Kidney epithelial cell (primary cell): ENCODE measurements at places on chromosomes 3 and 15.

DNA sequence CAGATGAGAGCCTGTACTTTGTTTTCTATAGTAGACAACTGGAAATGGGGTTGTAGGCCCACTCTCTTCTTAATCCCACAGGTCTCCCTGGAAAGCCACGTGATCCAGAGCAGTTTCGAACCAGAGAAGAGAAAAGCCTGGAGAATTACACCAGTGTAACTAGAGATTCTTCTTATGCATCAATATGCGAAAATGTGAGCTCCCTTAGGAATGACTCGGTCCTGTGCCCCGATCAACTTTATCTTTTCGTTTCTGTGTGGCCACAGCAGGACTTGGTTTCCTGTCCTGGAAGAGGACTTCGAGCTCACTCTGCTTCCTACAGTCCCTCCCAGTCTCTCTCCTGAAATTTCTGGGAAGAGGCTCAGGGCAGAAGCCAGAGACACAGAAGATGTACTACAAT lies 73.8 kb upstream of the TPM1 start:
- DNase-seq = no peak

- no peak for DNase-seq
These were observed 106.5 kb downstream of the CHSY1 start for GRCh38 chr15:101145362-101145761.

- DNase-seq = peak; percentile 23
These were observed 32.9 kb downstream of the ZBTB11 start for GRCh38 chr3:101643861-101644613.

DNA sequence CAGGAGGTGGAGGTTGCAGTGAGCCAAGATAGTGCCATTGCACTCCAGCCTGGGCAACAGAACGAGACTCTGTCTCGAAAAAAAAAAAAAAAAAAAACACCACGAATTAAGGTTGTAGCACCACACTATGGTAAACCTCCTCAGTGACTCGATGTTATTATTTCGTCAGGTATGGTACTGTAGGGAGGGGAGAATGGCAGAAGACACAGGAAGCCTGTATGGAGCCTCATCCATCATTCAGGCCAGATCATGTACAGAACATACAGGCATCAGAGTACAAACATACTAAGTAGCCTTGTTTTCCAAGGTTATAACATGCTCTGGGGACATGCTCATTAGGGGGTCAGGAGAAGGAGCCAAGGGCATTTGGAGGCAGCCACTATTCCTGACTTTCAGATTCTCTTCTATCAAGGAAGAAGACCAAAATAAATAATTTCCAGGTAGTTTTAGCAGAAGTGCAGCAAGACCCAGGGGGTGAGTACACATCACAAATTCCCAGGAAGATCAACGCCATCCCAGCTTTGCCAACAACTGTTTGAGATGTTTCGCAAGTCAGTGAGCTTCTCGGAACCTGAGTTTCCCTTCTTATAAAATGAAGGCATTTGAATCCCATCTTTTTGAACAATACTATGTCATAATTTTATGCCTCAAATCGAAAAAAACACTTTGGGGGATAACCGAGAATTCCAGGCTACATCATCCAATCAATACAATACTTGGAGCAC lies 79.8 kb downstream of the FOXP1 start:
- DNase-seq = no peak

- DNase-seq = no peak
These were observed 223.6 kb upstream of the TLE3 start for GRCh38 chr15:70321172-70321819.

- peak; percentile 16 for DNase-seq
These were observed 48.4 kb downstream of the SLC2A2 start for GRCh38 chr3:170977949-170978745.

DNA sequence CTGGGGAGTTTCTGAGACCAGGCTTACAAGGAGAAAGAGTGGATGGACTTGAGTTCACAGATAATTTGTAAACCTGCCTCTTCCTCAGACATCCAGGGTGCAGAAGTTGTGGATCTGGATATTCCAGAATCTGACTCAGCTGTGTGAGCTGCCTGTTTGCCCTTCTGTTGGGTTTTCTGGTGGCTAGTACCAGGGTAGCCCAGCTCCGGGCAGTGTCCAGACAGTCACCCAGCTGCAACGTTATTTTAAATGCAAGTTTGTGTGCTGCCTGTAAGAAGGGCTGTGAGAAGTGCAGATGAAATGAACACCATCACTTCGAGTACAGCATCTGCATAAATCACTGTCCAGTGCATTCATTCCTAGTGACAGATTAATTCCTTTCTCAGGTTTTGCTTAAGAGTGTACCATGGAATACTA lies 1053.0 kb downstream of the TUSC7 start:
- no peak for DNase-seq
